ENCODE measurements at places on chromosomes 4 and X.

DNA sequence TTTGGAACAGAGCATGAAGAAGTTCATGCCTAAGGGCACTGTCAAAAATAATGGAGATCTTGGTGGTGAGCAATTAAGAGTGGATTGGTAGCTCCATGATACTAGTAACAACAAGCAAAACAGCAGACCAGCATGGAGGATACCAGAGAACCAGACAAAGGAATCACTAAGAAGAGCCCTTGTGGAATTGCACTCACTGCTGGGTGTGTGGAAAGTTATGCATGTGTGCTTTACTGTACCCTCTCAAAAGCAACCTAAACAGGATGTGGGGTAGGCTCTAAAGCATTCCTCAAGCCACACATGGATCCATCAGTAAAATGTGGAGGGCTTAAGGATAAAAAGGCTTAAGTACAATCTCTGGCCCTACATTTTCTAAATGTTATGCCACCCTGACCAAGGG is 69.5 kb downstream of the AR start:
- DNase-seq: no peak

- DNase-seq: peak; percentile 54
Observed at GRCh38 chr4:122576261-122577188, 44.3 kb downstream of the IL21 start.

- no peak for DNase-seq
Observed at GRCh38 chr4:123327346-123327745, 69.2 kb upstream of the SPRY1 start.

- no peak for DNase-seq
Observed at GRCh38 chrX:17376431-17377077, 1.6 kb downstream of the NHS start.

GRCh38 chr4:142815834-142816233 is 30.3 kb downstream of the INPP4B start:
- peak; percentile 4 for DNase-seq

DNA sequence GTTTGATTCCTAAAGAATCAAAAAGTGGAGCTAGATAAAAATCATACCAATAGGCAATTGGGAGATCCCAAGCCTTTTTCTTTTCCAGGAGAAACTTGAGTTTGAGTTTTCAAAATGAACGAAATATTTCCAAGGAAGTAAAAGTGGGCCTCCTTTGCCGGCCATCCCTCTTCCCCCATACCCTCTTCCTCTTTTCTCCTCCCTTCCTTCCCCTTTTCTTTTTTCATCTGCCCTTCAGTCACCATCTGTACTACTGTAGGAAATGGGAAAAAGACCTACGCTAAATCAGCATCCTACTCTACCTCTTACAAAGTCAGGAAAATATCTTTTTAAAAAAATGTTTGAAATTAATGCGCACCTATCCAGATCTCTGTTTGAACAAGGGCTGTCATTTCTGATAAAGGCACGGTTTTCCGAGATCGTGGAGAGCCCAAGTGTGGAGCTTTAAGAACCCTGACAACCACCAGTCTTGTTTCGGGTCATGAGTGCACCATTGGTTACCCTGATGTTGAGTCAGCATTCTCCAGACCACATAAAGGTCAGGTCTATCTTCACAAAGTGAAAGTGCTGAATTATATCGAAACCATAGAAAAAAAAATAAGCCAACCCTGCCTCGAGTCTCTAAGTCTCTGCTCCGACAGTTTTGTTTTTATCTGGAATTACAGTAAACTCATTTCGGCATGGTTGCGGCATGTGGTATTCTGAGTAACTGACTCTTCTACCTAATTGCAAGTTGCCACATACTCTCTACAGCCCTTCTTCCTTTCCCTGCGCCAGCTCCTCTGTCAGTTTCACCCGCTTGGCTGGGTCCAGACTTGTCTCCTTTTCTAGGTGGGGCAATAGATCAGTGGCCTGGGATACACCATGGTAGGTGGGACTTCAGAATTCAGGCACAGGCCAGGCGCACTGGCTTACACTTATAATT is 140.2 kb upstream of the KLF3 start:
- DNase-seq: peak; percentile 93

- DNase-seq: no peak
Observed at GRCh38 chrX:143634309-143634662, 1.6 kb downstream of the SLITRK4 start.

DNA sequence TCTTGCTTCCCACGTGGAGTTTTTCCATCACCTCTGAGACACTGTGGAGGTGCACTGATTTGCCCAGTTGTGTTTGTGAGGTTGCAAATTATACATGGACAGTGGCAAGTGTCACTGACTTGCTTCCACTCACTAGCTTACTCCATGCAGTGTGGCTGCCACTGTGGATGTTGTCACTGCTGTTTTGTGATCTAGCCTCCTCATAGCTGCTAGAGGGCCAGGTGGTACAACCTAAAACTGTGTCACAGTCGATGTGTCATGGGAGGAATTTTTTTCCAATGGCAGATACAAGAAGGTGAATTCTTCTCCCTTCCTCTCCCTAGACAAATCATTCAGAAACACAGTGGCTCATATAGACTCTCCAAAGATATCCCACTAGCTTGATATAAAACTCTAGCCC is 37.5 kb upstream of the TMPRSS11F start:
- DNase-seq: no peak

DNA sequence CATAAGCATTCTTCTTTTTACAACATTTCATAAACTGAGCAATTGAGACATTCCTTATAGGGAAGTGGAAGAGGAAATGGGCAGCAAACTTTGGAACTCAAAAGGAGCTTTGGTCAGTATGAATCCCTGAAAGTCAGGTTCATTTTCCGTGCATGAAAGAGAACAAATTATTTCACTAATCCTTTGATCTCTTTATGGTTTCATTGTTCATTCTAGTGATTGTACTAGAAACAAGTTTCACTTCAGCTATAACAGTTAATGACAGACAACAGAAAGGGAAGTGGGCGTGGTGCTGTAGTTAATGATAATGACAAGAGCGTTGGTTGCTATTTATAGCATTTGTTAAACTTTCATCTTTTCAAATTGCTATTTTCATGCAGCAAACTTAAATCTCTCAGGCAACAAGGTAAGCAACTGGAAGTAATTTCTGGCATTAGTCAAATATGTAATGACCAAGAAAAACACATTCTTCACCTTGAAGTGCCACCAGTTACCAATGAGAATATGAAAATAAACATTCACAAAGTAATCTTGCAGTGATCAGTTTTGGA is 98.4 kb downstream of the AREG start:
- DNase-seq: peak; percentile 31

GRCh38 chrX:137101273-137101990 is 67.6 kb upstream of the GPR101 start:
- no peak for DNase-seq

GRCh38 chrX:129980540-129981199 is 1.8 kb upstream of the BCORL1 start:
- peak; percentile 29 for DNase-seq
